ENCODE measurements at places on chromosomes 13 and 19.

DNA sequence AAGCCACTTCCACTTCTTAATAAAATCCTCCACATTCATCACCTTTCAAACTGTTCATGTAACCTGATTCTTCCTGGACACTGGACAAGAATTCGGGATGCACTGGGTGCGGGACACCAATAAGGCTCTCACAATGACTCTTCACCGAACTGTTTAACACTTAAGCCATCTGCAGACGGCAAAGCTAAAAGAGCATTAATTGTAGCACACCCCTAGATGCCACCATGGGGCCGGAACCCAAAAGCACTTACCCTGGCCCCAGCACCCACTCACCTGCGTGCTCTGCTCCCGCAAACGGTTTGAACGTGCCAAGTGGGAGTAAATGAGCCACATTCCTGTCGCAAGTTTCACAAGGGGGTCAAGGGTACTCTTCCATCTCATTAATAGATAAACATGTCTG is 254.3 kb upstream of the PRR20A start:
- no peak for DNase-seq

GRCh38 chr13:28867564-28867963 is 47.4 kb downstream of the MTUS2 start:
- DNase-seq = no peak

GRCh38 chr19:31002518-31003244 is 346.6 kb downstream of the TSHZ3 start:
- DNase-seq = no peak

DNA sequence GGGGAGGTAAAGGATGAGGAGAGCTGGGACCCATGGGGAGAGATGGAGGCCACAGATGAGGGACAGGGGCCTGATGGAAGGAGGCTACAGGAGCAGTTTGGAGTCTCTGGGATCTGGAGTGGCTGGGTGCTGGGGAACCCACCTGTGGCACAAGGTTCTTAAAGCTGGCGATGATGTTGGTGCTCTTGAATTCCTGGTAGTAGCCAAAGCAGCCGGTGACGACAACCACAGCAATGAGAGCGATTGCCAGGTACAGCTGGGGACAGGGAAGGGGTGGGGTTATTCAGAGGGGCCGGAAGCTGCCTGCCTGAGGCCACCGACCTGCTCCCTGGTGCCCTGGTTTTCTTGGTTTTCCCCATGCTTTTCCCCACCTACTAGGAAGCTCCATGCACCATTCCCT is 2.8 kb downstream of the ATP4A start:
- no peak for DNase-seq

DNA sequence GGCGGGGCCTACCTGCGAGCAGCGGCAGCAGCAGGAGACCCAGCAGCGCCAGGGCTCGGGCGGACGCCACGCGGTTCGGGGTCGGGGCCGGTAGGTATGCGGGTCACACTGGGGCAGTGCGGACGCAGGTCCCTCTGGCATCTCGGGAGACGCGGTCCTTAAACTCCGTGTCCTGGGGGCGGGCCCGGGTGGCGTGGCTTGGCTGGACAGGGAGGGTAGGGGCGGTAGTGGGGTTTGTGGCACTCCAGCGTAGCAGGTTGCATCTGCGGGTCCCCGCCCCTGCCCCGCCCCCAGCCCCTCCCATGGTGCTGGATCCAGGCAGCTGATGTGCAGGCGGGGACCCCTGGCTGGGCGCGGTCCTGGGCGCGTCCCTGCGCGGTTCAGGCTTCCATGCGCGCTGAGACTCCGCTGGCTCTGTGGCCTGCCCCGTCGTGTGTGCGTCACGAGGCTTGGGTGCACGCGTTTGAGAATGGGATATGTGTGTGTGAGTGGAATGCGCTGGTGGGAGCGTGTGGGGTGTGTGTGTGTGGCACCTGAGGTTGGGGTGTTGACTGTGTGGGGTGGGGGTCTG is 96.1 kb downstream of the WTIP start:
- DNase-seq = no peak

GRCh38 chr19:18266771-18267686 is 7.2 kb downstream of the IQCN start:
- no peak for DNase-seq

- no peak for DNase-seq
These were observed 3.2 kb downstream of the KLF16 start for GRCh38 chr19:1860042-1860775.

DNA sequence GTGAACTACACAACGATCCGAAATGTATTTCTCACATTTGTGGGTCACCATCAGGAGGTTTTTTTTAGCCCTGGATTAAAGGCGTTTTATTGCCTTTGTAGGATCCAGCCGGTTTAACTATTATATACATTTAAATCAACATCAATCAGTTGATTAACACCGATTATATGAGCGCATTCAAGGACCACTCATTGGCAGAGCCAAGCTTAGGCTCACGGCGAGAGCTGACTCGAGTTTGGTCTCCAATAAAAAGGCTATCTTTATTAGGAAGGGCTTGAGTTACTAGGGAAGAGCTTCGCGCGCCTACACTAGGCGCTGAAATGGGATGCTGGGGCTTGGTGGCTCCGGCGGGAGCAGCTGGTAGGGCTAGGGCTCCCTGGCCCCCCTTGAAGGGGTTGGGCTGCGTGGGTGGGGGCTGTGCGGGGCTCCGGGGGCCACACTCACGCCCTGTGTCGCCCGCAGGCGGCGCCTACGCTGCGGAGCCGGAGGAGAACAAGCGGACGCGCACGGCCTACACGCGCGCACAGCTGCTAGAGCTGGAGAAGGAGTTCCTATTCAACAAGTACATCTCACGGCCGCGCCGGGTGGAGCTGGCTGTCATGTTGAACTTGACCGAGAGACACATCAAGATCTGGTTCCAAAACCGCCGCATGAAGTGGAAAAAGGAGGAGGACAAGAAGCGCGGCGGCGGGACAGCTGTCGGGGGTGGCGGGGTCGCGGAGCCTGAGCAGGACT is 4.2 kb downstream of the PDX1 start:
- DNase-seq = no peak

GRCh38 chr13:33197541-33197971 is 88.0 kb downstream of the STARD13 start:
- DNase-seq = no peak

GRCh38 chr19:33344573-33344925 is 29.0 kb upstream of the CEBPG start:
- no peak for DNase-seq

- DNase-seq = no peak
These were observed 63.7 kb downstream of the KL start for GRCh38 chr13:33079960-33080359.

GRCh38 chr13:20121159-20121525 is 39.7 kb downstream of the GJA3 start:
- DNase-seq = no peak

GRCh38 chr19:1315470-1316166 is 29.9 kb downstream of the EFNA2 start:
- no peak for DNase-seq

DNA sequence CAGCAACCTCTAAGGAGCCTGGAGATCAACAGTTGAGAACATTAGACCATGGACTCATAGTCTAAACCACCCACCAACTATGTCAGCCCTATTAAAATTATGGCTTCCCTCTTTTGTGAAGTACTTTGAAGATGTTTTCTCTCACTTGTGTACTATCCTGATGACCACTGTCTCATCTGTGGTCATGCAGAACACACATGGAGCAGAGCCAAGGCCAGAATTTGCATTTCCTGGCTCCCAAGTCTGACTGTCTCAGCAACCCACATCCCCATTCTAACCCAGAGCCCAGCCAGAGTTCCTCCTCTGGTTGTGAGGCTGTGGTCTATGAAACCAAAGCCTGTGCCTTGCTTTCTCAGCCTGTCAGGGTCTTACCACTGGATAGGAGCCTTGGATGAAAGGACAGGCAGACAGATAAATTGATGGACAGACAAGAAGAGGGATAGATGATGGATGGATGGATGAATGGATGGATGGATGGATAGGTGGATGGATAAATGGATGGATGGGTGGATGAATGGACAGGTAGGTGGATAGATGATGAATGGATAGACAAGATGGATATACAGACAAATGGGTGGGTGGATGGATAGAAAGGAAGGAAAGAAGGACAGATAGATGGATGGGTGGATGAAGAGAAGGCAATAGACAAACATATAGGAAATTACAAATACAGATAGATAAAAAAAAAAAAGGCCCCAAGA is 35.4 kb downstream of the ZNF557 start:
- DNase-seq = no peak

DNA sequence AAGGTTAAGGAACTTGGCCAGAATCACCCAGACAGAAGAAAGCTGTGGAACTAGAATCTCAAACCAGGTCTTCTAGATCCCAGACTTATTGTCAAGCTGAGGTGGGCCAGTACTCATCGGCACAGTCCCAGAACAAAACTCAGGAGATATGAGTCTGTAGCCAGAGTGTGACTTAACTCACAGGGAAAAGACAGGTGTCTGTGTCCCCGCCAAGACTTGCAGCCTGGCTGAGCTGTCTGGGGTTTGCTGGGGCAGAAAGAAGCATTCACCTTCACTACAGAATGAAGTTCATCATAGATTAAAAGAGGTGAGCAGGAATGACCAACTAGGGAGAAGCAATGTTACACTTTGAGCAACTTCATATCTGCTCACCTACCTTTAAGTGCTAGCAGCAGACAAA is 257.2 kb downstream of the FOXO1 start:
- DNase-seq = no peak

DNA sequence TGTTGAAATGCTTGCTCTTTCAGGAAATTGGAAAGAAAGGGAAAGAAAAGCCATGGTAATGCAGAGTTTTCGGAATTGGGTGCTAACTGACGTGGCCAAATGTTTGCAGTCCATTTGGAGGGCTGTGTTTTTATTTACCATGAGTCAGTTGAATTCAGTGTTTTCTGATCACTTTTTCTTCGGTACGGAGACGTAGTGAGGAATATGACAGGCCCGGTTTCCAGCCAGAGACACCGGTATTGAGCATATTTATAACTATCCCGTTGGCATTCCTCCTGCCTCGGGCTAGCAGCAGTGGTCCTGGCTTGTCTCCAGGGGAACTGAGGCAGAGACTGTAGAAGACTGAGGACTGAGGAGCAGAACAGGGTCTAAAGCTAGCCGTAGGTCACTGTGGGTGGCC is 1.0 kb downstream of the CDC16 start:
- DNase-seq = no peak

DNA sequence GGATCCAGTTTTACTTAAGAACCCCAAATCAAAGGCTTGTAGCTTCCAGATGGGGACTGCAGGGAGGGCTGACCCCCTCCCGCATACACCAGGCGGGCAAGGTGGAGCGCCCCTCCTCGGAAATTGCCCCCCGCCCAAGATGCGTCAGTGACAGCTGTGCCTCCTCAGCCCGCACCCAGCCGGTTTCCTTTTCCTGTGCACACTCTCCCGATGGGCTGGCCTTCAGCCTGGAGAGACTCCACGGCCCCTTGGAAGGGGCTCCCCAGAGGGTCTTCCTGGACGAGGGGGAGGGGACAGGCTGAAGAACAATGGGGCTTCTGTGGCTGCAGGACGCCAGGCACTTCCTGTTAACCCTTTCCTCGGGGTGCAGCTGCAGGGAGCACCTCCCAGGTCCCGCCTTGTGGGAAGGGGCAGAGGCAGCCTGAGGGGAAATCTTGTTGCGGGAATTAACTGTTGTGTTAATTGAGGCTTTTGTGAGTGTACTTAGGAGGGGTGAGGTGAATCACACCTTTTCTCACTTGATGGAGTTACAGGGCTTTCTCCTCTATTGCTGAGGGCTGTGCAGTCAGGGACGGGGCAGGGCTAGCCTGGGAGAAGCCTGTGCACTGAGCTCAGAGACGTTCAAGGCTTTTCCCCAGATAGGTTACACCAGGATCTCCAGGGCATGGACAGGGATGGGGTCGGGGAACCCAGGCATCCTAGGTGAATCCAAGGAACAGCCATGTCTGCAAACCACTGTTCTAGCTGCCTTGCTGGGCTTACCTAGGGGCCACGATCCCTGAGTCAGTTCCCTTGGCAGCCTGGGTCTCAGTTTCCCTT is 14.3 kb downstream of the IER2 start:
- no peak for DNase-seq

DNA sequence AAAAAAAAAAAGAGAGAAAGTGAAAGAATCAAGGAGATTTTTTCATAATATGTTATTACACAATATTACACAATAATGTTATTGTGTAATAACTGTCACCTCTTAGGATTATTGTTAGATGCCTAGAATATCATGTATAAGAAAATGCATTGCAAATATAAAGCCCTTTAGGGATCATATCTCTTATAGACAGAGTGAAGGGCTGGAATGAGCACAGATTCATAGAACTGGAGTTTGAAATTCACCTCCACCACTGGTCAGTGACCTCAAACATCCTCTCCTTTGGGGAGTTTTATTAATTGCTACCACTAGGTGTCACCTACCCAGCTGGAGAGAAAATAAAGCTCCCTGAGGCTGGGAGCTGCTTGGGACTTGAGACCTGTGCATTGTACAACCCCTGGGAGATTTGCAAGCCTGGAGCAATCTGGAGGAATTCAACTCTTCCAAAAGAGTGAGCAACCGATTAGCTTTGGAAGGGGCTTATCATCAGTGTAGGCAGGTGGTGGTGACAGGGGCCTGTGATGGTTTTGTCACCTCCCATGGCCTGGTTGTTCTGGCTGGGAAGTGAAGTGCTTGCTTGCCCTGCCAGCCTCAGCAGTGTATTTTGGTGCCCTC is 30.3 kb upstream of the FRY start:
- no peak for DNase-seq

- DNase-seq = no peak
These were observed 19.5 kb downstream of the MYO1F start for GRCh38 chr19:8557642-8558238.

DNA sequence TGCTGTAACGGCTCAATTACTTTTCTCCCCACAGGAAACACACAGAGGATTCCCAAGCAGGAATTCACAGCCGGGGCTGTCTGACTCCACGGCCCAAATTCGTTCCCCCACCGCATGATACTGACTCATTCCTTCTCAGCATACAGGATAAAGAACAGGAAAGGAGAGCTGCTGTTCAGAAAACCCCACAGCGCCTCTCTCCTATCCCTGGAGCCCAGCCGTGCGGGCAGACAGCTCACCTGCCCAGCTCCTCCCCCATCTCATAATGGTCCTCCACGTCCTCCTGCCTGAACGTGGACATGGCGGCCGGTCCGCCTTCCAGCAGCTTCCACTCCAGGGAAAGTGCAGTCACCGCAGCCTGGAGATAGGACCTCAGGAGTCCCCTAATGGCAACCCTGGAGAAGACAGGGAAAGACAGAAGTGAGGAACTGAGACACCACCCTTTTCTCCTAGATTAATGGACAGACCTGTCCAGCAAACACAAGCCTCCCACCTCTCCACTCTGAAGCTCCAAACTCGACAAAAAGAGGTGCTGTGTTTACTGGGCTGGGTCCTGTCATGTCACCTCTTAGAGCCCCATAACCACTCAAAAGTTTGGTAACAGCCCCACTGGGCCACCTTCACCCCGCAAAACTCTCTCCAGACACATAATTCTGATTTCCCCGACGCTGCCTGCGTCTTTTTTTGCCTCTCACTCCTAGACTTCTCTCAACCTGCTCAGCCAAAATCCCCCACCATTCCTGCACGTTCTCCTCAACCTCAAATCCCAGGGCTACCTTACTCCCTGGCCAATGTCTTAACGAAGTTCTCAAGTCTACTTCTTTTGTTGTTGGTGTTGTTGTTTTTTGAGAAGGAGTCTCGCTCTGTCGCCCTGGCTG is 1.2 kb downstream of the DAPK3 start:
- no peak for DNase-seq

GRCh38 chr19:49809160-49809940 is 3.7 kb downstream of the FUZ start:
- DNase-seq = no peak
